Non-pigmented ciliary epithelial cell (primary cell): ENCODE measurements at places on chromosomes 3 and 15.

GRCh38 chr15:95948411-95948810 is 382.1 kb upstream of the NR2F2 start:
- no peak for DNase-seq

GRCh38 chr15:86377914-86378313 is 298.2 kb downstream of the AGBL1 start:
- no peak for DNase-seq

DNA sequence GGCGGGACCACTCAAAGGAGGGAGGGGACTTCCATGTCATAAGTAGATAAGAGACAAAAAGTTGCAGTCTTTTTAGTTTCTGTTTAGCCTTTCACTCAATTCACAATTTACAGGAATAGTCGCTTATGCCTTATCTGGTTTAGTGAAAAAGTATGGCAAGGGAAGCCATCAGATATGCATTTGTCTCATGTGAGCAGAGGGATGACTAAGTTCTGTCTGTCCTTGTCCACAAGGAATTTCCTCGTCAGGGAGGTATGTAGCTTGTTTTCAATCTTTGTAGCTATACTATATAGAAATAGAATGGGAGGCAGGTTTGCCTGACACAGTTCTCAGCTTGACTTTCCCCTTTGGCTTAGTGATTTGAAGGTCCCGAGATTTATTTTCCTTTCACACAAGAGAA is 882.8 kb downstream of the NAALADL2 start:
- DNase-seq, result peak; percentile 14

- DNase-seq, result no peak
Observed at GRCh38 chr3:23479026-23479425, 275.9 kb downstream of the UBE2E2 start.

GRCh38 chr3:183410280-183410679 is 18.1 kb downstream of the MCF2L2 start:
- no peak for DNase-seq

GRCh38 chr3:194138732-194139070 is 2.8 kb downstream of the HES1 start:
- DNase-seq, result no peak

GRCh38 chr3:42690191-42690590 is 4.9 kb downstream of the KLHL40 start:
- no peak for DNase-seq

GRCh38 chr3:106728315-106729098 is 648.7 kb upstream of the CCDC54 start:
- peak; percentile 96 for DNase-seq

- DNase-seq, result no peak
Observed at GRCh38 chr3:101695779-101696372, 9.4 kb upstream of the RPL24 start.

GRCh38 chr15:77784361-77785292 is 151.9 kb upstream of the LINGO1 start:
- DNase-seq, result no peak

DNA sequence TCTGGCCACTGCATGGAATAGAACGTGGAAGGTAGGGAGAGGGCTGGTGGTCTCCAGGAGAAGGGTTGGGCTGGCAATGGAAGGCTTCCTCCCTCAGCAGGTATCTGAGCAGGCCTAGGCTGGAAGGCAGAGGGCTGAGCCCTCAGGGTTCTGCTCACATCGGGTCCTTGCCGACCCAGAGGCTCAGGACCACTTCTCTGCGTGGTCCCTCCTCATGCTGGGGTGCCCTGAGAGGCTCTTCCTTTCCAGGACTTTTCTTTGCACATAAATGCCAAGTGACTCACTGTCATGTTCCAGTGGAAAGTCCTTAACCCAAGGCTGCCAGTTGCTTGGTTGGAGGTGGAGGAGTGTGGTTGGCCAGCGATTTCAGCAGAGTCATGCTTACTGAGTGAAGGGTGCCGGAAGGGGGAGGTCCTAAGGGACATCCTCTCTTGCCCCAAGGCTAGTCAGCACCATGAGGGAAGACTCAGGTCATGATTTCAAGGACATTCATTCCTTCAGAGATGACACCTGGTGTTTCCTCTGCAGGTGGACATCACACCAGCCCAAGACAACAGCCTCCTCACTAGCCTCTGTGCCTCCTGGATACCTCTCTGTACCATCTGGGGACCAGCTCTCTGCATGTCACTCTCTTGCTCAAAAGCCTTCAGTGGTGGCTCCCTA is 8.2 kb downstream of the SLC6A6 start:
- peak; percentile 37 for DNase-seq

GRCh38 chr3:51686512-51687215 is 15.6 kb downstream of the TEX264 start:
- no peak for DNase-seq

DNA sequence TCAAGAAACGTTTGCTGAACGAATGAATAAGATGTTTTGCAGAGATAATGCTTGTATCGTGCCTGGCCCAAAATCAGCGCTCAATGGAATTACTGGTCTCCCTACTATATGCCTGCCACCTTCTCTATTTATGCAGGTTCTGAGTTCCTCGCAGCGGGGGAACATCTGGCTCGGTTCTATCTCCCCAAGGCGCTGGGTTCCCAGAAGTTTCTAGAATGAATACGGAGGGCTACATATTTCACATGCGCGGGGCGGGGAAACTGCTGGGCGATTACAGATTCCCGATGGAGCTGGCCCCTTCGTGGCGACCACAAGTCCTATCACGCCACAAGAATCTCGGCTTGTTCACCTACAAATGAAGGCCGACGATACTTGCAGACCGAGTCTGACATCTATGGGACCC is 411 bp upstream of the EIF2B5 start:
- no peak for DNase-seq

DNA sequence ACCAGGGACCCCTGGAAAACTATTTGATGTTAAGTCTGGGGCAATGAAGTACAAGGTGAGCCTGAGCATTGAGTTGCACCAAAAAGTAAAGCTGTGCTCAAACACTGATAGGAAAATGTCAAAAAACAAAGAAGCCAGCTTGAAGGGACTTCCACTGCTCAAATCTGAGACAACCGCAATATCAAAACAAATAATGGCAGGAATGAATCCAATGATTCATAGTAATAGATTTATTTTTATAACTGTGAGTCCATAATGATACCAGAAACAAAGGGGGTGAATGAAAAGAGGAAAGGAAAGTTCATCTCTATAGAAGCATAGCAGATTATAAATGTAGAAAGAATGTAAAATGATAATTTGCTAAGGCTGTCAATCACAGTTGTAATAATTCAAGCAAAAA is 237.3 kb upstream of the ZBTB20 start:
- DNase-seq, result no peak

GRCh38 chr3:155392138-155392537 is 98.7 kb upstream of the STRIT1 start:
- no peak for DNase-seq

DNA sequence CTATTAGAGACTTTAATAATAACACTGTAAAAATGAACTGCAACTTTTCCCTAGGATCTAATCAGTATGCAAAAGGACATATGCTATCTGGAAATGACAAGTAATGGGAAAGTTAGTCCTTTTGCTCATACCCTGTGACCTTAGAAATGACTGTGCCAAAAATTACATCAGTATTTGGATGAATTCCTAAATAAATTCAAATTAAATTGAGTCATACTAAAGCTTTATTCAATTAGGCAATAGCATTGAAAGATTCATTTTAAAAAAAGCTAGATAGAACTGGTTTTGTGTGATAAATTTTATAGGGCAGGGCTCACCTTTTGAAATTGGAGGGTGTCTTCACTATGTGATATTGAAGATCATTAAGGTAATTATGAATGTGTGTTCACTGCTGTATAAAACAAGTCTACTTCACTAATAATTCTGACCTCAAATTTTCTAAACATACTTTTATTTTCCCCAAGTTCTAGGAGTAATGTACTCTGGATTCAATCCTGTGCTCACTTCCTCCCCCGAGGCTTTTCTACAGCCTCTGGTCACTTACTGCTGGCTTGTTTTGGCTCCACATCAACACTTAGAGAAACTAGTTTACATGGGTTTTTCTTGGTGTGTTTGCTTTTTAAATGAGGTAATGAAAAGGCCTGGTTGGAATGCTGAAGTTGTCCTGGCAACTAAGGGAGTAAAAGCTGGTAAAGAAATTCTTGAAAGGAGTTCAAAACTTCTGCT is 44.4 kb upstream of the SPTSSB start:
- DNase-seq, result peak; percentile 63

GRCh38 chr3:100602506-100603444 is 6.6 kb upstream of the ADGRG7 start:
- DNase-seq, result peak; percentile 9

DNA sequence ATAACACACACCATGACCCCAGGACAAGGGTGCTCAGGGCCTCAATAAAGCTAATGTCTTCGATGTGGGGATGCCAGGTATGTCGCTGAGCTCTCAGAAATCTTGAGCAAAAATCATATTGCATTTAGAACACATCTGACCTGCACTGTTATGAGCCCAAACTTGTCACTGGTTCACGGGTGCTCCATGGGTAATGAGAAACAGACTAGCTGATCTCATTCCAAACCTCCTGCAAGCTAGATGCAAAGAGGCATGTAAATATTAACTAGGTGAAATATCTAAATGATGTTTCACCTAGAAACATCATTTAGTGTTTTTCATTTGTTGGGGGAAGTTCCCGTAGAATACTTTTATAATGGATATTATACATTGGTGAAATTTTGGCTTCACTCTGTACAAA is 549.4 kb downstream of the OCA2 start:
- no peak for DNase-seq

DNA sequence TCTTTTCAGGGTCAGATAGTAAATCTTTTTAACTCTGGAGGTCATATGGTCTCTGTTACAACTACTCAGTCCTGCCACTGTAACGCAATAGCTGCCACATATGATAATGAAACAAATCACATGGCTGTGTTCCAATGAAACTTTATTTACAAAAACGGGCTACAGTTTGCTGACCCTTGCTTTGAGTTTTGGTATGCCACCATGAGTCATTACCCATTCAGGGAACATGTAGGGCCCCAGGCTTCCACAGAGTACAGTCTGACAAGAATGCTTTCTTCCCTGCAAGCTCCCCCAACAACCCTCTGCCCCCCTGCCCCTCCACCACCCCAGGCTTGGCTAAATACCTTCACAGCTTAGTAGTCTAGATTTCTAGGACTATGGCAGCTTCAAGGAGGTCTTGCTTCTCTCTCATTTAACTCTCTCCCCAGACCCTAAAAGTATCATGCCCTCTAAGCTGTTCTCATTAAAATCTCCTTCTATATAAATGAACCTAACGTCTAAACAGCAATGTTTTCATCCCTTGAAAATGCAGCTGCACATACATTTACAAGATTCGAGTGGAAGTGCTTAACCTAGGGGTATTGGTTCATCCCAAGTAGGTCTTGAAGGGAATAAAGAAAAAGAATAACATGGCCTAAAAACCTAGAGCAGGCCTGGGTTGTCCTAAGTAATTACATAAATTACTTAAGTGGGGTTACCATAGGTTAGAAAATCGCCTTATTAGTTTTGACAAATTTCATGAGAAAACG is 117.8 kb upstream of the PRICKLE2 start:
- peak; percentile 84 for DNase-seq

DNA sequence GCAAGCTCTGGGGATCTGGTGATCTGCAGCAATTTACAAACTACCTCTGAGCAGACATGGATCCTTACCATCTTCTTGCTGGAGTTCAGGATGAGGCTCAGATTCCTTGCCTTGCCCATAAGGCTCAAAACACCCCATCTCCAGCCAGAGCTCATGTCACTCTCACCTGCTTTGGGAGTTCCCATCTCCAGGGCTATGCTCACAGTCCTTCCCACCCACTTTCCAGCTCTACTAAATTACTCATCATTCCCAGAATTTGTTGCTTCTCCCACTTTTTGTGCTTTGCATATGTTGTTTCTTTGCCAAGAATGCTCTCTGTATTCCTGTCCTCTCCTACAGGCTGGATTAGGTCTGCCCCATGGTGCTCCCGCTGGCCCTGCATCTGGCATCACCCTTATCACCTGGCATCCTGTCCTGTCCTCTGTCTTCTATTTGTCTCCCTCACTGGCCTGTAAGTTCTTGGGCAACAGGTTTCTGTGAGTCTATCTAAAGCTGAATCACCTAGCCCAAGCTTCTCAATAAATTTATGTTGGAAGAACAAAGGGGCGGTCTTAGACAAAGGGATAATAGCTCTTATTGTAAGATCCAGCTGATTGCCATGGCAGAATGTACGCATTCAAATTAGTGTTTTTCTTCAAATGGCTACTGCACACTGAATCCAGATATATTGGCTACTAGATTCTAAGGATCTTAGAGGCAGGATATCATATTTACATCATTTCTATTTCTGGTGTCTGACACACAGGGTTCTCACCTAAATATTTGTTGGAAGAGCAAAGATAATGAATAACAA is 179.2 kb downstream of the CLSTN2 start:
- DNase-seq, result no peak

DNA sequence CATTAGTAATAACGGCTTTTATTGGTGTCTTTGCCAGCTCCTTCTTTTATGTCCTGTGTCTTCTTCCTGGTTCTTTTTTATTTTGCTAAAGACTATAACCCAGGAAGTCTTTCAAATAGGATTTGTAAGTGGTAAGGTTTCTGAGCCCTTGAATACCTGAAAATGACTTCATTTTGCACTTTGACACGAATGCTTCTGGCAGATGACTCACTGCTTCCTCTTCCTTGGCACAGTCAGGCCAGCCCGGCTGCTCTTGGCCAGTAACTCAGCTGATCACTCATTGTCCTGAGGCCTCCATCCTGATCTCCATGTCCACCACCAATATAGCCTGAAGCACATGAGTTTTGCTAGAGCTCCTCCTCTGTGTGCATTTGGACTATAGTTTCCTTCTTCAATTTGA is 48.7 kb upstream of the NR2E3 start:
- DNase-seq, result no peak

DNA sequence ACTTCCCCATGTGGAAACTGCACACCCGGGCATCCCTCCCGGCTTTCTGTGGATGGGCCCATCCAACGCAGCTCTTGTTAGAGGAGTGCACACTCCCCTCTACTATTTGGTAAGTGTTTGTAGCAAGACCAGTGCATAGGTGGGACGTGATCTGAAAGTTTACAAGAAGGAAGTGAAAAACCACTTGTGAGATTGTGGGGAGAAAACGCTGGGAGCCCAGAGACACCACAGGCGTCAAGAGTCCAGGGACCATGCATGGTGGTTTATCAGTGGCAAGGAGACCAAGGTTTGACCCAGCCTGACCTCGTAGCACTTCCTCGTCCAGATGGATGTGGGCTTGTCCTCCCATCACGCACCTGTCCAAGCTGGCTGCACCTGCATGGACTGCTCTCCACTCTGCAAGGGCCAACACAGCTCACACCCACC is 51.6 kb downstream of the ATP10A start:
- DNase-seq, result no peak

DNA sequence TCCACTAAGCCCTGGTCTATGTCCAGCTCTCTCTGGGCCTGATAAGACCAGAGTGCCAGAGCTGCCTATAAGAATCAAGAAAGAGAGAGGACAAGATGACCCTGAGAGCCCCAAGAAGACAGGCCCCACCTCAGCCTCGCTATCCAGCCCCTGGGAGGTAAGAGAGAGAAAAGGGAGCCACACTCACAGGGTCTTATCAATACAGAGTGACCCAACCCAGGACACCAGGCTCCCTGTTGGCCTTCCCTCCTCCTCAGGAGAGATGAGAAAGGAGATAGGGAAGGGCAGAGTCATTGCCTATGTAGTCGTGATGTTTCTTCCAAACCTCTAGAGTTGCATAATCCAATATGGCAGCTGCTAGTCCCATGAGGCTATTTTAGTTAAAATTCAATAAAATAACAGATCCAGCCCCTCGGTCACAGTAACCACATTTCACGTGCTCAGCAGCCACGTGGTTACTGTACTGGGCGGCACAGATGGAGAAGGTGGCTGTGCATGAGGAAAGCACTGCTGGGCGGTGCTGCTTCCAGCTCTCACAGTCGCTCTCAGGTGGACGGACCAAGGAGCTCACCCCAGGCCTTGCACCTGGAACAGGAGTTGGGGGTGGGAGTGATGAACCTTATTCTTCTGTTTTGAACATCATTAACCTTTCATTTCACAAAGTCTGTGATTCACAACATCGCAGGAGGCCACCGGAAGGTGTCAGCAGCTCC is 525.8 kb downstream of the SHQ1 start:
- DNase-seq, result no peak
